AG04449 (cell line): ENCODE measurements at places on chromosomes 1 and 21.

GRCh38 chr1:7247158-7247557, 461.9 kb downstream of the CAMTA1 start:
- DNase-seq, result no peak

DNA sequence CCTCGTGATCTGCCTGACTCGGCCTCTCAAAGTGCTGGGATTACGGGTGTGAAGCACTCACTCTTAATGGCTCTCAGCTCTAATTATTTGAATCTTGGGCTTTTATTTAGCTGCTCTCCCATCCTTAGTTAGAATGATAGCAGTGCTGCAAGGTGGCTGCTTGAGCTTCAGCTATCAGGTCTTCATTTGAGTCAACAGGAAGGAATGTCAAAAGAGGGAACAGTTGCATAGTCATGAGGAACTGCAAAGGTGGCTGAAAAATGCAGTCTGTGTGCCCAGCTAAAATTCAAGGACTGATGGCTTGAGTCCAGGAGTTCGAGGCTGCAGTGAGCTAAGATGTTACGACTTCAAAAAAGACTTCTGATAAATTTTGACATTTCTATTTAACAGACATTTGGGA, 55.6 kb downstream of the UCK2 start:
- no peak for DNase-seq

- DNase-seq, result no peak
Observed at GRCh38 chr21:21818898-21819297, 820.7 kb downstream of the NCAM2 start.

DNA sequence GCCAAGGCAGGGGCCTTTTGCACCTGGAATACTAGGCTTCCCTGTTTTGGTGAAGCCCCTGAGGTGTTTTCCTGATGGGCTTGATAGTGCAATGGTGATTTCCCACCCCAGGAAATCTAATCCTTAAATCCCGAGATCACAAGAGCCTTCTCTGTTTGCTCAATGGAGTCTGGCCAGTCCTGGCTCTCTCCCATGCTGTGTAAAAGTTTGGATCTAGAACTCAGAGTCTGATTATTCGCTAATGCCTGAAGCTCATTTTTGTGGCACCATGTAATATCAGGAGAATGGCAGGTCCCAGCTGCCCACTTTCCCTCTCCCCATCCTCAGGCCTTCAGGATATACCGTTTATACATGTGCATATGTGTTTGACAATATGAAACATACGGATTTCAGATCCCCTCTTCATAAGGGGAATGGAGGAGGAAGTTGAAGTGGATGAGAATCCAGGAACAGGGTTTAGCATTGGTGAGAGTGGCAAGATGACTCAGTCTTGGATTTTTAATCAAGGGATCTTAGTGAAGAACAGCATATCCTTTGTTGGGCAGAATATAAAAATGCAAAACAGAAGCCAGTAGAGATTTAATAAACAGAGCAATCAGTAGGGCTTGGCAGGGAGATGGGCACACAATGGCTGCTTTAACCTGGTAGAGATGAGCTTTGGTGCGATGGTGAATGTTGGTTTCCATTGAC, 62.1 kb downstream of the CLIC6 start:
- no peak for DNase-seq
